ENCODE measurements at places on chromosomes 7 and 10.

- DNase-seq: no peak
These were observed 2.4 kb downstream of the LMOD2 start for GRCh38 chr7:123658023-123658422.

DNA sequence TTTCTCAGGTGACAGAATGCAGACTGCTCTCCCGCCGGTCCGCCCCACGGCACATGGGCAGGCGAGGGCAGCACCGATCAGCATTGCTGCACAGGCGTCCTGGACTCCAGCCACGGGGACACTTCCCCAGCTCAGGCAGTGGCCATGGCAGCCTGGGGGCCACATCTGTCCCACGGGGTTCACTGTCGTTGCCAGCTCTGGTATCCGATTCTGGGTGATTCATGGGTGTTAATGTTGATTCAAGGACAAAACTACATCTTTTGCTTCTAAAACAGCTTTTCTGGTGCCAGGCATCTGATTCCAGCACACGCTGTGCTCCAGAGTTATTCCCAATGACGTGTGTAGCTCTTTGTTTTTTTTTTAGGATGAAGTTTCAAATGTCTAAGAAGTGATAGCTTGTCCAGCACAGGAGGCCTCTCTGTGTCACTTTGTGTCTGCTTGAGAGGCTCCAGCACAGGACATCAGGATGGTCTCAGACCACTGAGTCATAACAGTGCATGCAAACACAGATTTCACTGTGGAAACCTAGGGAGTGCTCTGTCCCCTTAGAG is 218.0 kb downstream of the WDR37 start:
- DNase-seq: no peak

DNA sequence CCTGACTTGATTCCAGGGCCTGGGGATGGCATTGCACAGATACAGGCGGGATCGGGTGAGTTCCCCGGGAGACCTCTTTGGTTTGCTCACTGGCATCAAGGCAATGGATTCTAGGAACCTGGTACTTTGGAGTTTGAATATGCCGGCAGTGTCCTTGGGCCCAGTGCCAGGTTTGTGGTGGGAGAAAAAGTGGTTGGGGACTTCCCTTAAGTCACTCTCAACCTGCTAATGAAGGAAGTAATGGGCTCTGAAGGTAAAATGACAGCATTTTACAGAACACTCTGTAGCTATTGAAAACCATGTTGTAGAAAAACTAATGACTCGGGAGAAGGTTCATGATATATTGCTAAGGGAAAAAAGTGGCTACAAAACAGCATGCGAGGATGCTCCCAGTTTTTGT is 129.9 kb downstream of the CFAP58 start:
- DNase-seq: no peak

DNA sequence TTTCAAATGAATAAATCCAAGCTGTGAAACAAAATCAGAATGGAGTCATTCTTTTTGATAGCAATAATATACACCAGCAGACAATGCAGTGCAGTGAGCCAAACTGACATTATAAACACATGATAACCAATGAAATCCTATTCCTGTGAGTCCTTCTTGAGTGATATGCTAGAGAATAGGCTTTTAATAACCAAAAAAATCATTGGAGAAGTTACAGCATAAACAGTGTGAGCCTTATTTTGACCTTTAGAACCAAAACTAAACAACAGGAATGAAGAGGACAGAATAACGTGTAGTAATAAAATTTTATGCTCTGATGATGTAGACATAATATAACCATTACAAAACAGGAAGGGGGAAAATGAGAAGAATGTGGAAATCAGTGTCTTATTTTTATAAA is 8.7 kb downstream of the HUS1 start:
- DNase-seq: peak; percentile 23

DNA sequence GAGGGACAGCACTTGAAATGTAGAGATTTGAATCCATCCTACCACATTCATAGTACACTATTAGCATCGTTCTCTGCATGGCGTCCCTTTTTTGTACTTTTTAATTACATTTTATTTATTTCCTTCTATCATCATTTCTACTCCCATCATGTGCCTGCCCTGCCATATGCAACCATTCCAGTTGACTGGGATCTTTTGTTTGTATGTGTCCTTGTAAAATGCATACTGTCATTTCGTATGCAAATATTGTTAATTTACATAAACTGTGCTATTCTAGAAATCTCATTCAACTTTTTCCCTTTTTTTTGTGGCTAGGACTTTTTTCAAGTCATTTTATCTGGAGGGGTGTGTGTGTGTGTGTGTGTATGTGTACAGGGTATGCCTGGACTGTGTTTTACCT is 57.9 kb downstream of the RAB11FIP2 start:
- no peak for DNase-seq

DNA sequence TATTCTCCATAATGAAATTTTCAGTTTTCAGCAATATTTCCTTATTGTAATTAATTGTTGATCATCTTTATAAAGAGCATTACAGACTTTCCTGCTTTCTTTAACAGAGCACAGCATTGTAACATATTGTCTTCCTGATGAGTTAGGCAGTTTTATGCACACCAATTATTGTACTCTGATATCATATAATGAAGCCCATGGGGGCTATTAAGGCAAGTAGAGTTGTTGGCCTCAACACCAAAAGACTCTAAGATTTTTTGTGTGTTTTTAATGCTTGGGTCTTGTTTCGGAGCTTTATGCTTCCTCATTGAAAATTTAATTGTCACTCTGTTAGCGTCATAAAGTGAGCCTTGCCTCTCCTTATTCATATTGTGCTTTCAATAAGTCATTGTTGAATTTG is 49.2 kb upstream of the ARID5B start:
- no peak for DNase-seq

DNA sequence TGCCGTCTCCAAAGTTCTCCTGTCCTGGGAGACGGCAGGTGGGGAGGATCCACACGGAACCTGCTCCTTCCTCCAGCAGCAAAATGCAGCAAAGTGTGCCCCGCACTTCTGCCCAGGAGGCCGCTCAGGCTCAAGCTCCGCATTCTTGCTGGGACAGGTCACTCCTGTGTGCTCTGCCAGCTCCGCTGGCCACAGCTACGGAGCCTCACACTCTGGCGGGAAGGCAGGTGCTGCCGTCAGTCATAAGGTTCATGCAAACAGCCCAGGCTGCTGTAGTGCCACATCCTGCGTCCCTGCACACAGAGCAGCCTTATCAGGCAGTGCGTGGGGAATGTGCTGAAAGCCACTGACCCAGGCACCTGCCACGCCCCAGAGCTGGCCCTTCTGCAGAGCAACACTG is 22.4 kb downstream of the ADGRA1 start:
- DNase-seq: no peak

- no peak for DNase-seq
These were observed 359.5 kb upstream of the MGMT start for GRCh38 chr10:129107525-129107924.

DNA sequence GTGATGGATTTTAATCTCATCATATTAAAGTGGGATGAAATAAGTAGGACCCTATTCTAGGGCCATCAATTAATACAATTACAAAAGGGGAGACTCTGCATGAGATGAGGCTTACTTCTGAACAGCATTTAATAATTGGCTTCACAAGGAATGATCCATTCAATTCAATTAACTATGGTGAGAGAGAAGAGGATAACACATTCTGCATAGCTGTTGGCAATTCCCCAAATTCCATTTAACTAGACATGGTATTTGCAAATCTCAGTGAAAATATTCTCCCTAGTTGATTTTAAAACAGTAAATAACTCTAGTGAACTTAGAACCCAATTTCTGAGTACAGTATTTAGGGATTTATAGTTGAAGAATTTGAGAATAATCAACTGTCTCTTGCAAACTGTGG is 145.3 kb downstream of the NOC3L start:
- no peak for DNase-seq
